ENCODE measurements at places on chromosomes 3 and 15. TPM values are rescaled to one million over a fixed set of nuclear protein-coding genes. Genes with fewer than 3 reads are reported as not detected.

DNA sequence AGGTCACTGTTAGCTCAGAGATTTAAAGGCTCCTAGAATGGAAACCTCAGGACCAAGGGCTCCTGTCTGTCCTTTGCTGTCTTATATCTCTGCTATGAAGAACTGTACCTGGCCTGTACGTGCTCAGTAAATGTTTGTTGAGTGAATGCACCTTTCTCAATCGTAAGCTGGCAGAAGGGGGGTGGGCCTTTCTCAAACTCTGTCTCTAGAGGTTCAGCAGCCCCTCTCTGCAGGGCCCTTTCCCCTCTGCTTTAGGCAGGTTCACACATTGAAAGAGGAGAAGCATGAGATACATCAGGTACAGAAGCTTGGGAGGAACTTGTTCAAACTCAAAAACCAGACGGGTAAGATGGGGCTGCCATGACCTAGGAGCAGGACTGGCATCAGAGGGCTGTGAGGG, 155.6 kb downstream of the GOLGA6L4 start:
- DNase-seq = no peak
- no peak overlapping the region for H3K4me3 ChIP-seq
- no peaks in the 10 kb centered on the region for H3K27me3 ChIP-seq
- H3K27ac ChIP-seq = no peak overlapping the region

DNA sequence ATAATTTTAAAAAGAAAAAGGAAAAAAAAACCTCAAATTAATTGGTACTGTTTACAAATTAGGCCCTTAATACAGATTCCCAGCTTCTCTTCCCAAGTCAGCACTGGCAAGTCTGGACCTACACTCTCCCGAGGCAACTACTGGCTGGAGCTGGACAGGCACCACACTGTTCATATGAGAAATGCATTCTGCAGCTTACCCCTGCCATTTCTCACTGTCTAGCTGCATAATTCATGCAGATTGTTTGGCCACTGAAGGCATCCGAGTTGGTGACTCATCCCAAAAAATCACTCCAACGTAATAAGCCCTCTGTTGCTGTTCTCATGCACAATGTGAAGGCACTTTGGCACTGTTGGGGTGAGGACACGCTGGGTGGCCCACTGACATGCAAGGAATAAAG, 45.3 kb downstream of the ROPN1B start:
- no peak overlapping the region for H3K4me3 ChIP-seq
- no peaks in the 10 kb centered on the region for H3K27me3 ChIP-seq
- no peaks in the 10 kb centered on the region for H3K4me1 ChIP-seq
- no peaks in the 10 kb centered on the region for H3K36me3 ChIP-seq
- no peak overlapping the region for H3K27ac ChIP-seq

GRCh38 chr15:69806287-69806915, 291.3 kb downstream of the TLE3 start:
- no peak for DNase-seq
- peaks cover 40% of the 10 kb centered on the region for H3K27me3 ChIP-seq
- H3K27ac ChIP-seq = no peak overlapping the region
- no peaks in the 10 kb centered on the region for H3K36me3 ChIP-seq
- no peaks in the 10 kb centered on the region for H3K4me1 ChIP-seq

- H3K27ac ChIP-seq = no peak overlapping the region
- no peaks in the 10 kb centered on the region for H3K4me1 ChIP-seq
- H3K36me3 ChIP-seq = peaks cover 59% of the 10 kb centered on the region
- no peak overlapping the region for H3K4me3 ChIP-seq
- DNase-seq = no peak
These were observed 44.5 kb upstream of the RAD51 start for GRCh38 chr15:40650479-40650878.

- H3K27me3 ChIP-seq = no peaks in the 10 kb centered on the region
- H3K4me3 ChIP-seq = no peak overlapping the region
- peaks cover 20% of the 10 kb centered on the region for H3K4me1 ChIP-seq
- DNase-seq = no peak
- H3K27ac ChIP-seq = peak overlapping the region; percentile 4
These were observed 4.3 kb downstream of the SELENOT start for GRCh38 chr3:150607267-150608065.

DNA sequence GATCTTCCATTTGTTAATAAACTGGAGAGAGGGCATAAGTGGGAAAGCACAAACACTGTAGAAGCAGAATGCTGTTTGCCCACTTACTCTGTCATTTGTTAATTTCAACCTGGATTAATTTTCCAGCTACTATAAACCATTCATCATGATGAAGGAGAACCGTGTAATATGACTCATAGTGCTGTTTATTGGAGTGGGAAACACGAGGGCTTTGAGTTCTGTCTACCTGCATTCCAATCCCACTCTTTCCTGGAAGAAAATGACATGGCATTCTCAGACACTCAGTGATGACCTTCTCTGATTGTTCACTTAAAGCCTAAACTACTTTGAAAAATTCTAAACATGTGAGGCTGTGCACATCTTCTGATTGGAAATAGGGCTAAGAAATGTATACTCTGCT, 826.7 kb downstream of the AGBL1 start:
- H3K27ac ChIP-seq = no peak overlapping the region
- H3K36me3 ChIP-seq = no peaks in the 10 kb centered on the region
- no peak for DNase-seq
- no peak overlapping the region for H3K4me3 ChIP-seq

GRCh38 chr3:124615896-124616543, 114.2 kb upstream of the UMPS start:
- H3K4me1 ChIP-seq = peaks cover 31% of the 10 kb centered on the region
- H3K27ac ChIP-seq = no peak overlapping the region
- DNase-seq = no peak
- no peaks in the 10 kb centered on the region for H3K36me3 ChIP-seq
- no peak overlapping the region for H3K4me3 ChIP-seq

DNA sequence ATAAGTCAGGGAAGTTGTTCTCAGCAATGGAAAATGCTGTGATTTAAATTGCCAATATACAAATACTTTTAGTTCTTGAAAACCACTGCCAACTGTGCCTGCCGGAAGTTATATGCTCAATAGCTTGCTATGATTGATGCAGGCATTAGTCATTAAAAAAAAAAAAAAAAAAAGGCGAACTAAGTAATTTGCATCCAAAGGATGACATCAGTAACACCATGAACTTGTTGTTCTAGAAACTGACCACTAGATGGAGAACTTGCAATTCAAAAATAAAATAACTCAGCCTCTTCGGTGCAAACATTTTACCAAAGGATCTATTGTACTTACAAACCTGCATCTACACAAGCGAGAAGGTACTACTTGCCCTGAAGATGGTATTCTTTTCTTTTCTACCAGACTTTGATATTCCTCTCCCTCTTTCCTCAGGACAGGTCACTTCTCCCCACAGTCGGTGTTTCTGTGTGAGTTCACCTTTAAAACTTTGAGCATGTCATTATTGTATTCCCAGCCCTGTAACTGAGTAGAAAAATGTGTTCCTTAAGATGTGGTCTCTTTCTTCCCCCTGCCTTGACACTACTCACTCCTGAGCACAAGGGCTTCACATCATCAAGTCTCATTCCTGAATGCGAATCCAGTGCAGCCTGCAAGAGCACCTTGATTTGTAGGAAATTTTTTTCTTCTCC, 115.0 kb upstream of the VEPH1 start:
- no peaks in the 10 kb centered on the region for H3K4me1 ChIP-seq
- peak; percentile 57 for DNase-seq
- H3K36me3 ChIP-seq = no peaks in the 10 kb centered on the region
- peaks cover 6% of the 10 kb centered on the region for H3K27me3 ChIP-seq

GRCh38 chr3:58043933-58044332, 35.7 kb downstream of the FLNB start:
- H3K36me3 ChIP-seq = no peaks in the 10 kb centered on the region
- peaks cover 15% of the 10 kb centered on the region for H3K4me1 ChIP-seq
- no peaks in the 10 kb centered on the region for H3K27me3 ChIP-seq
- no peak overlapping the region for H3K27ac ChIP-seq
- no peak for DNase-seq

- H3K27ac ChIP-seq = no peak overlapping the region
- peaks cover 81% of the 10 kb centered on the region for H3K36me3 ChIP-seq
- H3K4me3 ChIP-seq = no peak overlapping the region
- DNase-seq = no peak
These were observed 15.2 kb upstream of the CLEC3B start for GRCh38 chr3:45010811-45011333.

GRCh38 chr15:55183679-55184078, 13.1 kb downstream of the RSL24D1 start:
- H3K4me1 ChIP-seq = no peaks in the 10 kb centered on the region
- H3K27ac ChIP-seq = no peak overlapping the region
- no peak for DNase-seq
- no peaks in the 10 kb centered on the region for H3K27me3 ChIP-seq
- H3K36me3 ChIP-seq = peaks cover 98% of the 10 kb centered on the region
- no peak overlapping the region for H3K4me3 ChIP-seq

DNA sequence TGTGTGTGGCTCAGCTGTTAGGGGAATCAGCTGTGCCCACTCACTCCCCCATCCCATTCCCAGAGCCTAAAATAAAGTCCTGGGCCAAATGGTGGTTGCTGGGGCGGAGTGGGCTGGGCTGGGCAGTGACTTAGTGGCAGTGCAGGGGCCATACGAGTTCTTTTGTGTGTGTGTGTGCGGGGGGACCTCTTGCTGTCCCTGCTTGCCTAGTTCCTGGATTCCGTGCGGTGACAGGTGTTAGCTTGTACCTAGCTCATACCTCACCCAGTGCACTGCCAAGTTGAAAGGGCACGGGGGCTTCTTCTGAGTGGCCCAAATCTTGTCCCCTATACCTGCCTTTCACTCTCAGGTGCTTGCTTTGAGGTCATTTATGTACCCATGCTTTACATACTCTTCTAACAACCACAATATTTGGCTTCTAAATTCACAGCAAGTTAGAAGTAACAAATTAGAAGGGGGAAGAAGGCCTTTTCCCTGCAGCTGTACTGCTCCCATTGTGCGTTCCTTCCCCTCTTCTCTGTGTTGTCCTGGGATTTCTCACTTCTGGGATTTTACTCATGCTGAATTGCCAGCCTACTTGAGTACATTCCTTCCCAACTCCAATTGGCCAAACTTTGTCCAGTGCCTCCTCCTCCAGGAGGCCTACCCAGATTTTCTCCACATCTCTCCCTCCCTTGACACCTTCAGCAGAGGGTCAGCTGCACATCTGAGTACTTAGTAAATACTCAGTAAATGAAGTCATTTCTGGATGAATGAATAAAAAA, 66.3 kb upstream of the POLG start:
- H3K27ac ChIP-seq = no peak overlapping the region
- H3K27me3 ChIP-seq = peaks cover 15% of the 10 kb centered on the region
- DNase-seq = no peak
- peaks cover 16% of the 10 kb centered on the region for H3K4me1 ChIP-seq

- H3K4me3 ChIP-seq = no peak overlapping the region
- no peak overlapping the region for H3K27ac ChIP-seq
- DNase-seq = no peak
These were observed 2.3 kb downstream of the MINDY4B start for GRCh38 chr3:150902988-150903387.

DNA sequence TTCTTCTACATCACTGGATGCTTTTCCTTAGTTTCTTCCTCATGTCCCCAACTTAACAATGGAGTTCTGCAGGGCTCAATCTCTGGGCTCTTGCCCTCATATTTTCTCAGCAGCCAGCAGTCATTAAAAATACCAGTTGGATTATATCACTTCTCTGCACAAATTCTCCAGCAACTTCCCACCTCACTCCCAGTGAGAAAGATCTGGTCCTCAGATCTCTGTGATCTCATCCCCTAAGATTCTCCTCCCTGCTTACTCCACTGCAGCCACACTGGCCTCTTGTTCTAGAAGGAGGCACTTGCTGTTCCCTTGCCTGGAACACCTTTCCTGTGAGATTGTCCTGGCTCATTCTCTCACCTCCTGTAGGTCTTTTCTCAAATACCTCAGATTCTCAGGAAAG, 6.1 kb downstream of the ERICH6 start:
- H3K36me3 ChIP-seq = no peaks in the 10 kb centered on the region
- no peaks in the 10 kb centered on the region for H3K4me1 ChIP-seq
- no peak overlapping the region for H3K27ac ChIP-seq
- DNase-seq = no peak
- H3K27me3 ChIP-seq = no peaks in the 10 kb centered on the region
- no peak overlapping the region for H3K4me3 ChIP-seq

DNA sequence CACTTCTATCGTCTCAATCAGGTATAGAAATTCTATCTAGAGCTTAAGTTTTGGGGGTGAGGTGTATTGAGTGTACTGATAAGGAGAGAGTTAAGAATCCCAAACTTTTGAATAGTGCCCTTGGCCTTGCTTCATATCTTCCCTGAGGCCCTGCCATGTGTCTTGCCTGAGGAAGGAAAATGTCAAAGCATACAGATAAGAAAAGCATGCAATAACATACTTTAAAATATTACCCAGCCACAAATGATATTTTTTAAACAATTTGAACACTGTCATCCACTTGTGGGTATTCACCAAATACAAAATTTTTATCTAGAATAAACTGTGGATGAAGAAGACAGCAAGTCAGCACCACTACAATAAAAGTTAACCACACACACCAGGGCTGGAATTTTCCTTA, 631.0 kb upstream of the ALCAM start:
- H3K4me3 ChIP-seq = no peak overlapping the region
- no peak for DNase-seq
- no peaks in the 10 kb centered on the region for H3K27me3 ChIP-seq
- H3K4me1 ChIP-seq = no peaks in the 10 kb centered on the region
- H3K36me3 ChIP-seq = no peaks in the 10 kb centered on the region
- H3K27ac ChIP-seq = no peak overlapping the region

DNA sequence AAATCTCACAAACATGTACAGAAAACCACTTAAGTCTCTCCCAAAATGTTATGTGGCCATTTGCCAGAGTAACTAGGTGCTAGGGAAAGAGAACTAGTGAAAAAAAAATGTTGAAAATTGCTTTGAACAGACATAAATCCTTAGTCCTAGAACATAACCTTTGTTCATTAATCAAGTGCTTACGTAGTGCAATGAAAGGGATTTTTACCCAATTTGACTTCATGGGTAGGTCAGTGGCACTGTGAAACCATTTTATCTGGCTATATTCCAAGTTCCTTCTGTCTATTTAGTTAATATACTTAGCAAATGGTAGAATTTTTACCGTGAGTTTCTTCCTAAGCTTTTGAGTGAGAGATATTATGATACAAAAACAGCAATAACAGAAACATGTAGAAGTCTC, 209.4 kb downstream of the DIPK2A start:
- DNase-seq = no peak
- H3K4me1 ChIP-seq = no peaks in the 10 kb centered on the region
- no peak overlapping the region for H3K4me3 ChIP-seq
- H3K27ac ChIP-seq = no peak overlapping the region

DNA sequence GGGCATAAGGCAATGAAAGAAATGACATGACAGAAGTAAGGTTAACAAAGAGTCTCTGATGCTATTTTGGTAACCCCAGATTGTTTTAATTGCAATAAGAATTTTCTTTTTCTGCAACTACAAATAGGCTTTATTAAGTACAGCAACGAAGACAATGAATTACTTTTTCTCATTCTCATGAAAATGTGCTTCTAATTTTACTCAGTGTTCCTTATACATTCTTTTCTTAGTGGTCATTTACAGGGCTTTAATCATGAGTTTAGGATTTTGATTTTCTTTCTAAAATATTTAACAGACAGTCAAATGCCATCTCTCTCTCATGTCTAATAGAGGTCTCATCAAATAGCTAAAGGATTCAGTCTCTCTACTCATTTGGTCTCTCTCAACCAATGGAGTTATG, 452.1 kb downstream of the RAP2B start:
- no peak overlapping the region for H3K4me3 ChIP-seq
- no peaks in the 10 kb centered on the region for H3K27me3 ChIP-seq
- no peaks in the 10 kb centered on the region for H3K36me3 ChIP-seq
- no peak for DNase-seq
- H3K27ac ChIP-seq = no peak overlapping the region

ALDH1A2 gene
- 398 TPM for total RNA-seq

GADL1 gene
- not detected for total RNA-seq

ZPLD1 gene
- not detected for total RNA-seq

P3H2 gene
- total RNA-seq = 0.40 TPM

PAK6 gene
- 0.47 TPM for total RNA-seq

GOLGA6L10 gene
- 2.2 TPM for total RNA-seq

PLA2G4E gene
- not detected for total RNA-seq

SLC9C1 gene
- total RNA-seq = not detected

JMJD7 gene
- 13.1 TPM for total RNA-seq

SLC12A8 gene
- not detected for total RNA-seq

Measured in K562 (cell line).